Psoas muscle (tissue), 8 donors: ENCODE measurements at places on chromosomes 1 and 21. TPM values are rescaled to one million over a fixed set of nuclear protein-coding genes. Genes with fewer than 3 reads are reported as not detected.

DNA sequence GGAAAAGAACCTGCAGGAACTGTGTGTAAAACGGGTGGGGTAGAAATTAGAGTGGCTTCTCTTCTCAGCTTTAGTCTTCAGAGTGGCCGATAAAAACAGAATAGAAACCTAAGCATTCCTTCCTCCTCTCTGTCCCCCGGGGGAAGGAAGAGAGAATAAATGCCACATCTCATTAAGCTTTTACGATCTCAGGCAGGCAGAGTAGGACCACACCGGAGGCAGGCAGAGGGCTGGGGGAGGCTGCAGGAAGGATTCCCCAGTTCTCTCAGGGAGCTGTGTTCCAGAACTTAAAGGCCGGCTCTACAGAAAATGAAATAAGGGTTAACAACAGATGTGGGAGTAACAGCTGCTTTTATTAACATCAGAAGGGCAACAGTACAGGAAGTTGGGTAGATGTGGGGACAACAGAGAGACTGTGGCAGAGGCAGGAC is 24.5 kb upstream of the MEF2D start:
- no peak for DNase-seq

DNA sequence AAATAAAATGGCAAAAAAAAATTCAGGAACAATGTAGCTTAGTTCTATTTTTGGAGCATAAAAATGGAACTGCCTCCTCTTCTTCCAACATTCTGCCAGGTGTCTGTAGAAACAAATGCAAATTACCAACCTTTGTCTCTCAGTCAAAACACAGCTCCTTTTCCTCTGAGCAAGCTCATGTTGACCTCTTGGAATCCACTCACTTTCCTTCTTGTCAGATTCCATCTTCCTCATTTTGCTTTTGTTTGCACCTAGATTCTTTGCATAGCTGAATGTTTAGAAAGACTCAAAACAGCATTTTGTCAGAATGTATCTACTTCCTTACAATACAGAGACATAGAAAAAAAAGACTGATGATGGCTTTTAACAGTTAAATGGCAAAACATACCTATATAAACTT is 178.2 kb downstream of the ADGRL2 start:
- DNase-seq, result no peak

GRCh38 chr1:108097018-108097417 is 103.1 kb downstream of the SLC25A24 start:
- DNase-seq, result no peak

GRCh38 chr1:15213341-15213821 is 33.6 kb upstream of the FHAD1 start:
- DNase-seq, result no peak

GRCh38 chr21:26842974-26843932 is 2.0 kb downstream of the ADAMTS1 start:
- DNase-seq, result peak; percentile 94

Gene OR2M3
- not detected for total RNA-seq

Gene TSTD1
- 11.1 TPM for total RNA-seq

Gene GPR37L1
- total RNA-seq, result not detected
